Lower leg skin (tissue), 4 donors: ENCODE measurements at places on chromosomes 13 and 19. TPM values are rescaled to one million over a fixed set of nuclear protein-coding genes. Genes with fewer than 3 reads are reported as not detected.

EXOC3L2 gene
- 1.5 TPM for total RNA-seq

CEACAM3 gene
- not detected for total RNA-seq

CRTC1 gene
- 4.6 TPM for total RNA-seq

TSSK6 gene
- 8.9 TPM for total RNA-seq

KASH5 gene
- not detected for total RNA-seq

IL11 gene
- total RNA-seq = 0.68 TPM

ZNF69 gene
- 4.7 TPM for total RNA-seq
